ENCODE measurements at places on chromosomes 5 and 9.
A peak's percentile ranks its signal among the peaks of the same experiment; 100 is the strongest.

GRCh38 chr9:110276781-110277180, 20.5 kb upstream of the TXN start:
- no peak for DNase-seq

DNA sequence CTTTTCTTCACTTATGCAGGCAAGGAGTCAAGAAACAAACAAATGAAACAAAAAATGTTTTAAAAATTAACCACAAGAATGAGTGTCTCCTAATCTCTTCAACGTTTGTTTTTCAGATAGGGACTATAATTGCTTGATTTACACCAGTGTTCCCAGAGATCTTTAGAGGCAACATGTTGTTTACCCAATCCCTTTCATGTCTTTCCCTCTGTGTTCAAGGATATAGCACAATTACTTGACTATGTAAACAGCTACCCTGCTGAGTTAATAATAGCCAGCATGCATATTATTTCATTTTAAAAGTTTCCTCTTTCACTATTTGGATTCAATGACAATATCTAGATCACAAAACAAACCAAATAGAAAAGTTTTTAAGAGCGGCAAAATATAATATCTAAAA, 25.1 kb upstream of the SHISAL2B start:
- DNase-seq: no peak

DNA sequence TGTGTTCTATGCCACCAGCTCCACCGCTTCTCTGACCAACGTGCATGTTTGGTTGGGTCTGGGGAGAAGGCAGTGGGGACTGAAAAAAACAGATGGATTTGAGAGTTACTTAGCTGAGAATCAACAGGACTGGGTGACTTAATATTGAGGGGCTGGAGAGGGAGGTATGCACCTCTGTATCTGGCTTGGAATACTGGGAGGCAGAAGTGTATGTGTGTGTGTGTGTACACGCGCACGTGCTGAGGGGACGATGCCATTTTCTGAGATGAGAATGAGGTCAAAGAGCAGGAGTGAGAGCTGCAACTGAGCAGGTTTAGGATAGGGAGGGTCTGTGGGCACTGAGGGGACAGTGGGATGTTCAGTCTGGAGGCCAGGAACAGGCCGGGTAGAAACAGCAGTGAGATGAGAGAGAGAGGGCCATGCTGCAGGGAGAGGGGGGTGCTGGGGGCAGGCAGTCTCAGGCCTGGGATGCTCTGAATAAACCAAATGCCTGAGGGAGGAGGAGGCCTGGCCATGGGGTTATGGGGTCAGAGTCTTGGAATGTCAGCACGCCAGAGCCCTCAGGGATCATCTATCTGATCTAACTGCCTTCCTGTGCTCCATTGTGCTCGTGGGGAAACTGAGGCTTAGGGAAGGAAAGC, 14.0 kb downstream of the PDGFRB start:
- no peak for DNase-seq

DNA sequence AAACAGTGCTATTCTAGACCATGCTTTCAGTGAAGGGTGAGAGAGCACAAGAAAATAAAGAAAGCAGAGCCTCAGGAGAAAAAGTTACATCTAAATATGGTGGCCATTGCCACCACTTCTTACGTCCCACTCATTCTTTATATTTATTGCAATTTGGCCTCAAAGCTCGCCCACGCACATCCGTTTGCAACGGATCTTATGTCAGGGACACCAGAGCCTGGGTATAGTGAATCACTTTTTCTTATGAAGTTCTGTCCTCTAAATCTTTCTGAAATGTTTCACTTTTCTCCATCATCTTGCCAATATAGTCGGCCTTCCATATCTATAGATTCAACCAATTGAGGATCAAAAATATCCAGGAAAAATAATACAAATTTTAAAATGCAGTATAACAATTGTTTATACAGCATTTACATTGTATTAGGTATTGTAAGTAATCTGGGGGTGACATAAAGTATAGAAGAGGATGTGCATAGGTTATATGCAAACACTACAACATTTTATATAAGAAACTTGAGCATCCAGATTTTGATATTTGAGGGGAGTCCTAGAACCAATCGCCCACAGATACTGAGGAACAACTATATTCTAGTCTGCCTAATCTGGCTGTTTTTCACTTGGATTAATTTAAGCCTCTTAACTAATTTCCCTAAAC, 35.2 kb downstream of the GOLPH3 start:
- DNase-seq: no peak

GRCh38 chr9:37715260-37715659, 38.3 kb upstream of the TRMT10B start:
- DNase-seq: no peak

- DNase-seq: no peak
These were observed 277.4 kb downstream of the KIF4B start for GRCh38 chr5:155290937-155291336.

DNA sequence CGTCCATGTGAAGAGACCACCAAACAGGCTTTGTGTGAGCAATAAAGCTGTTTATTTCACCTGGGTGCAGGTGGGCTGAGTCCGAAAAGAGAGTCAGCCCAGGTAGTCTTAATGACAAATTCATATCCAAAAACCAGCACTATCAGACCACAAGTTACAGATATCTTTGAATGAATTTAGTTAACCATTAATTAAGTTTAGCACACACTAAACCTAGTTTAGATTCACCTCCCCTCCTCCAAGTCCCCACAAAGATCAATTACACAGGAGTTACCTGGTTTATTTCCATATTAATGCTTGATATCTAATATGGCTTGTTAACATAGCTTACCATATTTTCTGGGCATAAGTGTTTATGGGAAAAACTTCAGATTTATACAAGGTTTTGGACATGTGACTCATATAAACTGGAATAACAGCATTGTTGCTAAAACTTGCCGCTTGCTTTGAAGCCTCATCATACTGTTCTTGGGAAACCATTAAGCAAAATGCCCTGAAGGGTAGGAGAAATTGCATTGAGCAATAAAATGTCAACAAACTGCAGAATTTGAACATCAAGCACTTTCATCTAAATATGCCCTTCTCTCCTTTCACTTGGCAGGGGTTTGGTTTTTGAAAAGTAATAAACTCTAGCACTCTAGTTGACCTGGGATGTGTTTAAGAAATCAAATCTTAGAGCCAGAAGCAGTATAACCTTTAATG, 166.9 kb downstream of the SNCAIP start:
- DNase-seq: no peak

GRCh38 chr5:93192087-93192486, 388.9 kb downstream of the NR2F1-AS1 start:
- DNase-seq: peak; percentile 99

GRCh38 chr5:67209141-67209771, 12.7 kb upstream of the CD180 start:
- peak; percentile 54 for DNase-seq

- peak; percentile 47 for DNase-seq
These were observed 189.0 kb downstream of the PALM2AKAP2 start for GRCh38 chr9:109969011-109969410.

- DNase-seq: no peak
These were observed 92.6 kb downstream of the EFNA5 start for GRCh38 chr5:107578051-107578635.

- no peak for DNase-seq
These were observed 8.2 kb downstream of the HEXB start for GRCh38 chr5:74693191-74693590.

- DNase-seq: no peak
These were observed 45.8 kb upstream of the FTMT start for GRCh38 chr5:121805911-121806310.

DNA sequence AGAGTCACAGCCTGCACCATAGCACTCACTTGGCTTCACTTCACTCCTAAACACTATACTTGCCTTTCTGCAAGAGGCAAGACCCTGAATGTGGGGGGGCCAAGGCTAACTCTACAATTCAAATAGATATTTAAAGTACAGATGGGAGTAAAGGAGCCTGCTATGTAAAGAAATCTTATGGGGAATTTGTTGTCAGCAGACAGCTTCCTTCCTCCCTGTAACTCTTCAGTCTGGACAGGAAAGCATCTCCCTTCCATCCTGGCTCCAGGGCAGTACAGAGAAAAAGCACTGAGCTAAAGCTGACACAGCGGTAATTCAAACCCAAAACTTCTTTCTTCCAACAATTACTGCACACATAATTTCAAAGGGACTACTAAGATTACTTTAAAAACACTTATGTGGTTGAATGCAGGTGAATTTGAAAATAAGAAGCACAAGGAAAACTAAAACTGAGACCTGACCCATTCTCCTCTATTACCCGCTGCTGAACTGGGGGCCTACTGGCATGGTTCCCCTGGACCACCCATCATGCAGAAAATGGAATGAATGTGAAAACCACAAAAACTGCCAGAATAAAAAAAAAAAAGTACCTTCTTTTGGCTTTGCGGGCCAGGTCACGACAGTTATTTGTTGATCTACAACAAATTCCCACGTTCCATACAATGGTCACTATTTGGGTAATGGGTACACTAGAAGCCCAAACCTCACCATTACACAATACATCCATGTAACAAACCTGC, 13.4 kb downstream of the VDAC1 start:
- DNase-seq: no peak

- DNase-seq: no peak
These were observed 18.8 kb upstream of the ARHGEF28 start for GRCh38 chr5:73607228-73607627.

- DNase-seq: no peak
These were observed 74.3 kb upstream of the SPEF2 start for GRCh38 chr5:35543408-35543807.

GRCh38 chr9:98311541-98311940, 56.1 kb upstream of the TBC1D2 start:
- no peak for DNase-seq

- no peak for DNase-seq
These were observed 81.7 kb upstream of the SPTLC1 start for GRCh38 chr9:92196909-92197308.

DNA sequence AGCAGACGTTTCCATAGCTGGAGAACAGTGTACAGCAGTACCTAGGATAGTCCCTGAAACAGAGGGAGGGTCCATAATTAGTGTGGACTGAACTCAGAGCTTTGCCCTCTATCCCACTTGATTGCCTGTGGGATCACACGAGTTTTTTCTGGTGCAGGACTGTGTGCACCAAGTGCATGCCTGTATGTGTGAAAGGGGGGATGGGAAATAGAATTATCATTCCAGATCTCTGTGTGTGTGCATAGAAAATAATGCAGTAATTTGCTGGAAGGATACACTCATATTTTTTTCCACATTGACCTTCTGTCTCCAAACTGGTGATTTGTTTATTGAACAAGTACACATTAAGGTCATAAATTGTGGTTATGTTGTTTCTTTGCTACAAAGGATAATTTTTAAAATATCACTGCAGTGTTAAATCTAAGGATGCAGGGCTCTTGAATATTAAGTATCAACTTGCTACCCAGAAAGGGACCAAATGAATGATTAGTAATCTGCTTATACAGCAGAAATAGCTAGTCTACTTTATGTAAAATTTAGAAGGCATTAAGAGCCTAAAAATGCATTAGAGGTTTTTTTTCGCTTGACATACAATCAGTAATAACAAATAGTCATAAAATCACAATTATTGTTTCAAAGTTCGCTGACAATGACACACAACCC, 292.9 kb downstream of the CDH18 start:
- no peak for DNase-seq

- peak; percentile 73 for DNase-seq
These were observed 3.9 kb downstream of the MEGF9 start for GRCh38 chr9:120710110-120710981.

GRCh38 chr5:26121338-26121737, 917.0 kb downstream of the CDH9 start:
- no peak for DNase-seq

- DNase-seq: no peak
These were observed 32.5 kb downstream of the TAF11L14 start for GRCh38 chr5:17666726-17667235.

DNA sequence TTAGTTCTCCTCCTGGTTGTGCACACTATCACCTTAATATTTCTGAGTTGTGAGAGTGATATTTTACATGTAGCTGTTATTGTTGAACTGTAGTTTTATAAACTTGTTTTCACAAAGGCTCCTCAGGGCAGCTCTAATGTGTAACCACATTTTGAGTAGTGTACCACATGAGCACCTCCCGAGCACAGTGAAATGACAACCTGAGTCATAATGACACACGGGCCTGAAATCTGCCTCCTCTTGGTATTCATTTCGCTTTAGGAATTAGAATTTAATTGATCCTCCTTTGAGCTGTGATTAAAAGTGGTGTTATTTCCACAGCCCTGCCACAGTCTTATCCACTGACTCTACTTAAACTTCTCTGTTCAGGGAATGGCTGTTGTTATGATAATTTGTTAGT, 7.9 kb downstream of the MTRR start:
- no peak for DNase-seq

- no peak for DNase-seq
These were observed 30.7 kb upstream of the SMC5 start for GRCh38 chr9:70228118-70228517.

DNA sequence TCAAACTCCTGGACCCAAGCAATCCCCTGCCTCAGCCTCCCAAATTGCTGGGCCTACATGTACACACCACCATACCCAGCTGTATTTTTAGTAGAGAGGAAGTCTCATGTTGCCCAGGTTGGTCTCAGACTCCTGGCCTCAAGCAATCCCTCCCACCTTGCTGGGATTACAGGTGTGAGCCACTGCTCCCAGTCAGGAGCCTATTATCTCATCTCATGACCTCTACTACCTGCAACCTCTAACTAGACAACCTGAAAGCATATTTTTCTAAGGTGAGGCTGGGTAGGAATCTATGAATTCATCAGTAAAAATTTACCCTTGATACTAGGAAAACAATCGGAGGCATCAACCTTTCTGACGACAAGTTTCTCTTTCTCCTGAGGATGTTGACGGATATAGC, 10.0 kb downstream of the FAM13B start:
- DNase-seq: no peak

DNA sequence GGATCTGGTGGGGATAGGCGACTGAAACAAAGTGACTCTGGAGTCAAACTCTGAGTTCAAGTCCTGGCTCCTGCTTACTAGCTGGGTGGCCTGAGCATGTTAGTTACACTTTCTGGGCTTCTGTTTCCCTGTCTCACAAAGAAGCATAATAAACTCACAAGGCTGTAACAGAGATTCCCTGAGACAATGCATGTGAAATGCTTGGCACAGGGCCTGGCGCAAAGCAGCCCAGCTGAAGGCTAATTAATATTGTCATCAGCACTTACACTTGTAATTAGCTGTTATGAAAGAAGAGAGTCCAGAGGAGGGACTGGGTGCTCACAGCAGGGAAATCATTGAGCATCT, 64.1 kb upstream of the SPOCK1 start:
- DNase-seq: no peak

GRCh38 chr5:163692091-163692490, 186.7 kb downstream of the MAT2B start:
- no peak for DNase-seq

DNA sequence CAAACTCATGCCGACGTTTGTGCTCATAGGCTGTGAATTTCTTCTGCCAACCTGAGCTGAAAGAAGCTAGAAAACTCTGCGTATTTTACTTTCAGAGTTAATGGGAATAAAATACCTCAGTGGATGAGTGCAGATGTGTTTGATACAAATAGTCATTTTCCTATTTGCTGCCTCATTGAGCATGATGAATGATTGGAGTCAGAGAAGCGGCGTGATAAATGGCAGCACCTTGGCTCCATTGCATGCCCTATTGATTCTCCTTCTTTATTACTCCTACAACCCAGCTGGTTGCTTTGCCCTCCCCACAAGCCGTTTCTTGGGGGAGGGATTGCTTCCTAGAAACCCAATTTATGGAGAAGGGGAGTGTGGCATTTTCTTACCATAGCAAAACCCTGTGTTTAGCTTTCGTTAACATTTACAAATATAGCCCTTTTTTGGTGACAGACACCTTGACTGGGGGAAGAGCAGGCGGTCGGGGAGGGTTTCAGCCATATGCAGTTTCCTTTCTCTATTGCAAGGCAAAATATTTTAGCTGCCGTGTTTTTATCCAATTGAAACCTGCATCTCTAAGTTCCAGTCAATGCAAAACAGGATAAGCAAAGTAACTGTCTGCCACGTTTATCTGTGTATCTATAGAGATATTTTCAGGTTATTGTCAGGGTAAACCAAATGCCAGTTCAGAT, 93.1 kb upstream of the TBCA start:
- no peak for DNase-seq
